ENCODE measurements at places on chromosomes 5 and 9.

DNA sequence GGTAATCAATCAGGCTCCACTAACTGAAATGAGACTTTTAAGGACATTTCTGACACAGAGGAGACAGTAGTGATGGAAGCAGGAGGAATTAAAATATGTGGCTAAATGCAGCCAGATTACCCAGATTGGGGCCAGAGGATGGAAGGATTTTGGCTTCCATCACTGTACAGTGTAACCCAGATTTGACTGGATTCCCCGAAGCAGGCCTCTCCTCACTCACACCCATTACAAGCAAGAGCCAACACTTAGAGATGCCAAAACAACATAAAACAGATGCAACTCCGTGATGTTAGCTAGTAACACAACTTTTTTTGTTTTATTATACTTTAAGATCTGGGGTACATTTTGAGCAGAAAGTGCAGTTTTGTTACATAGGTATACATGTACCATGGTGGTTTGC is 17.6 kb downstream of the TEK start:
- no peak for DNase-seq

DNA sequence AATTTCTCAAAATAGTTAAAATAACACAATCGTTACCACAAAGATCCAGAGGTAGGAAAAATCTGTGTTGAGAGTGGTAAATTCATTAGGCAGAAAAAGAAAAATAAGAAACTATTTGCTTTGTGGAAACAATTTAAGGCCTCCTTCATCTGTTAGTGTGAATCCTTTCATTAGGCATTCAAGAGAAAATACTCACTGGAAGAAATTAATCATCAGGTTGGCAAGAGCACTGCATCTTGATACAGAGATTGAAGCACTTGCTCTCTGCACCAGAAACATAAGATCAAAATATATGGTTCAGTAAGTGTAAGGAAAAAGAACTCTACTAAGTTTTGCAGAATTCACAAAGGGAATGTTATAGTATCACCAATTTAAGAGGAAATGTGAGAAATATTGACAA is 44.4 kb downstream of the TTC39B start:
- DNase-seq = no peak

GRCh38 chr9:79020276-79020675 is 551.5 kb upstream of the TLE4 start:
- DNase-seq = no peak

DNA sequence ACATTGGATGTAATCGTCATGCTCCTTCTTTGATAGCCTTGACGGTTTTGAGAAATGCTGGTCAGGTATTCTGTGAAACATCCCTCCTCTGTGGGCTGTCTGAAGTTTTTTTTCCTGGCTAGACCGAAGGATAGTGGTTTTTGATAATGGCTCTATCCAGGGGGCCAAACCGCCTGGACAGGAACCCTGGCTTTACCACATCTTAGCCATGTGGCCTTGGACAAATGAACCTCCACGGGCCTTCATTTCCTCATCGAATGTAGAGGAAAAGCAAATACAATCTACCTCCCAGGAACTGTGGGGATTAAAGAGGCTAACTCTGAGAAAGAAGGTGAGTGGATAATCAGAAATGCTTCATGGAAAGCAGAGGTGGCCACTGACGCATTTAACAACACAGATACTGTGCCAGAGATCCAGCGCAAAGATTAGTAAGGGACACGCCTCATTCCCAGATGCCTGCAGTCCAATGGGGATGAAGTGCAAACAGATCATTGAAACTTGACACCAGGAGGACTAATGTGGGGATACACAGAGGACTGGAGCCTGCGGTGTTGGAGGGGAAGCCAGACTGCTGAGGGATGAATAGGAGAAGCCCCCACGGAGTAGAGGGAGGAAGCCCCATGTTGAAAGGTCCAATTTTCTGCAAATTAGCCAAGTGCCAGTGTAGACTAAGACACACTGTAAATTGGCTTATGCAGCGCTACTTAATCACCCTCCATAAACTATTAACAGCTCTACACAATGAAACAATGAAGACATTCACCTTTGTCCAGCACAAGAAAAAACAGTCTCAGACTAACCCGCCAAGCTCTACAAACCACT is 41.6 kb downstream of the MYO10 start:
- DNase-seq = peak; percentile 39

DNA sequence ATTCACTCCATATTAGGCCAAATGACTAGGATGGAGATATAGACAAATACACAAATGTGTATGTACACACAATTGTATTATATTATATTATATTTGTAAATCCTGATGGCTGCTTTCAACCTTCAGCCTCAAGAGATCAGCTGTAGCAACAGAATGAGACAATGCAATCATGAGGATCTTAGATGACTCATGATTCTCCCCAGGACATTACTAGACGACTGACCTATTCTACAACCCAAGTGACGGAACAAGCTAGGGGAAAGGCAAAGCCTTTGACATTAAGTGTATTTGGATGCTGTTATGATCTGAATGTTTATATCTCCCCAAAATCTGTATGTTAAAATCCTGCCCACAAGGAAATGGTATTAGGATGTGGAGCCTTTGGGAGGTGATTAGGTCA is 66.5 kb downstream of the COX7C start:
- DNase-seq = no peak
